ENCODE measurements at places on chromosomes 4 and X.

DNA sequence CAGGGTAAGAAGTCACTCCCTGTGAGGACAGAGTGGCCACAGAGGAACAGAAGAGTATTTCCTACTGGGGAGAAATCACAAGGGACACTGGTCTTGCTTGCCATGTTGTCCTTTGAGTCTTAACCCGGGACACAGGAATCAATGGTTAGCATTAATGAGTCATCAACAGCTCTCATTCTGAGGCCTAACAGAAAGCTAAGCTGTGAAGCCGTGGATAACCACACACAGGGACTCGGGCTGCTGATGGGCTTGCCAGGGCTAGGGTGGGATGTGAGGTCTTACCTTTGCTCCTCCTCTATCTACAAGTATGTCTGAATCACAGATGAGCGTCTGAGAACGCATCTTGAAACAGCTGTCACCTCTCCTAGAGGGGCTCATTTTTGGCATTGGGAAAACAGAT, 22.2 kb downstream of the HELT start:
- no peak for DNase-seq

DNA sequence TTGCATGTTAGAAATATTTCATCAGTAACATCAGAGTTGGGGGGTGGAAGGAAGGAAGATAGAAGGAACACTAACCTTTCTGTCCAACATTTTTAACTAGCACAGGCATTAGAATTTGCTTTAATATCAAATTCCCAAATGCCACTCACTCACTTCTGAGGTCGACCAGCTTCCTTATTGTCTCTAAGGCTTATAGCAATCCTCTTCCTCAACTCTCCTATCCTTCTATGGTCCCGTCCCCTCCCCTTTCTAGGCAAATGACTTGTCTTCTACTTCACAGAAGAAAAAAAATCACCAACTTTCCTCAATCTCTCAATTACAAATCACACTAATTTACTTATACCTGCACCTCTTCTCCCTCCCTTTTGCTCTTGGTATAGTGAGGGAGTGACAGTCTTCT, 100.8 kb downstream of the ZAR1 start:
- no peak for DNase-seq

DNA sequence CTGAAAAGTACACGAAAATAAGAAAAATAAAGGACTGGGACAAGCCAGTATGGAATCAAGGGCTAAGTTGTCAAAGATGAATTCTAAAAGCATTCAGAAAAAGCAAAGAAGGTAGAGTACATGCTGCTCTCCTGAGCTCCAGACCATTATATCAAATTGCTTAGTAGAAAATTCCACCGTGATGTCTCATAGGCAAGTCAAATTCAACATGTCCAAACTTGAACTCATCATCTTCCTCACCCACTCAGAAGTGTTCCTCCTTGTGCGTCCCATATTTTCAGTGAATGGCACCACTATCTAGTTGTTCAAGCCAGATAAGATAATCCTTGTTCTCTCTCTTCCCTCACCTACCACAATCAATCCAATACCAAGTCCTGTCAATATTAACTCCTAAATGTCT, 37.5 kb upstream of the IL13RA2 start:
- no peak for DNase-seq

DNA sequence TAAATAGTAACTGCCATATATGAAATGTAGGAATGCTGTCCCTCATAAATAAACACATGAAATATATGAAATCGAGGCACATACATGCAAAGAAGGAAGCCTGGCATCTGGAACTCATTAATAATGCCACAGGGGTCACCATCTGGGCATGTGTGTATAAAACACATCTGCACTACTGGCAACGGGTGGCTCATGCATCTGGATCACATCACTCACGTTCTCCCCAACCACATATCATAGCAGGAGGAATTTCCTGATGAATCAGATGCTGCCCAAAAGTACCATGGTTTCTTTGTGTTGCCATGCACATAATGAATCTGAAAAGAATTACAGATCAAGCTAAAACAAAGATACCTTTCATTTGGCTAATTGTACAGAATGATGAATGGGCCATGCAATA, 28.6 kb downstream of the RNF175 start:
- peak; percentile 57 for DNase-seq

GRCh38 chr4:5096261-5096660, 45.0 kb downstream of the STK32B start:
- DNase-seq, result no peak

DNA sequence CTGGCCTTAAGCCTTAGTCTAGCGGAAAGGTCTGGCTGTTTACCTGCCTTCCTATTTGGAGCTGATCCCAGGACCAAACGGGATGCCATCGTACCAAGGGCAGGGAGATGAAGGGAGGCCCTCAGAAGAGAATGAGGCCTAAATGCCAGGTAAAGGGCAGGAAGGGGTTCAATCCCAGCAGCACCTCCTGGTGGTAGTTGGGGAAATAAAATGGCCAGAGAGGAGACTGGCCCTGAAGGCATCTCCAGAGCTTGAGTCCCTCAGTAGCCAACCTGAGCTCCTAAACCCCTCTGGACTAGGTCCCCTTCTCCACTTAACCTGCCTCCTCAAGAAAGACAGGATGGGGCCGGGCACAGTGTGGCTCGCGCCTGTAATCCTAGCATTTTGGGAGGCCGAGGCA, 53.7 kb downstream of the KDM5C start:
- DNase-seq, result no peak

DNA sequence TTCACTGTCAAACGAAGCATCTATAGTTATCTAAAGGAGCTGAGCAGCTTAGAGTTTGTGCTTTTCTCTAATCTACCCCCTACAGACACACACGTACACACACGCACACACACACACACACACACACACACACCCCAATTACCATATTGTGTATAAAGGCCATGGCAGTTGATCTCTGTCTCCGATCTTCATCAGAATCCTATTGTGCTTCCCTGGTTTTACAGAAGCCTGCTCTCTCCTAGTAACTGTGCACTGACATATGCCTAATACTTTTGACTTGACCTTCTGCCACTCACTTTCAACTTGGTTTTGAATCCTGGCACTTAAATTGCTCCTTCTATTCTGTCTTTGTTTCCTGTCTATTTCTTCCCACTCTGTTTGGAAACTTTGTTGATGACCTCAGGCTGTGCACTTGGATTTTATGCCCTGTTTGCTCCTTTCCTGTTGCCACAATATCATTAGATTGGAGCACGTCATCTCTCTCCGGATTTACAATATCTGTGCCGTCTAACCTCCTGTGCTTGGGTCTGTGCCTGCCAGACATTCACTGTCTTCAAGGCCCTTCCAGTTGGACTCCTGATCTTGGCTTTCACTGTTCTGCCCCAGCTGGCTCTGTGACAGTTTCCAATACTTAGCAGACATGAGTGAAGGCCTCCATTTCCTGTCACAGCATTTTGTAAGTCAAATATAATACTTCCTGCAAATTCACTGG, 928.1 kb downstream of the FAT4 start:
- no peak for DNase-seq

GRCh38 chr4:108717386-108717785, 45.5 kb downstream of the ETNPPL start:
- DNase-seq, result no peak

DNA sequence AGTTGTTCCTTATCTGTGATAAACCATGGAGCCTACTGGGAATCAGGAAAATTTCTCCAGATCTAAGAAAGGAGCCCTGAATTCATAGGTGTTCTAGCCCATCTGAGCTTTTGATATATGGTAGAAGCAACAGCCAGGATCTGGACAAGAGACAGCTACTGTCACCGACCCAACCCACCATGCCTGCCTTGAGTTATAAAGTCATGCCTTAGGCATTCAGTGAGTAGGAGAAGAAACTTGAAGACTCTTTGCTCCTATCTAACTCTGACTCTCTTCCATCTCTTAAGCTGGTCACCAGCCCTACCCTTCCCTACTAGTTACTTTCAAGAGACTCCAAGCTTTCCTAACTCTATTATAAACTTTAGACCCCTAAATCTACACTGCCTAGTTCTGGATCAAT, 83.9 kb upstream of the FAM9B start:
- DNase-seq, result no peak

DNA sequence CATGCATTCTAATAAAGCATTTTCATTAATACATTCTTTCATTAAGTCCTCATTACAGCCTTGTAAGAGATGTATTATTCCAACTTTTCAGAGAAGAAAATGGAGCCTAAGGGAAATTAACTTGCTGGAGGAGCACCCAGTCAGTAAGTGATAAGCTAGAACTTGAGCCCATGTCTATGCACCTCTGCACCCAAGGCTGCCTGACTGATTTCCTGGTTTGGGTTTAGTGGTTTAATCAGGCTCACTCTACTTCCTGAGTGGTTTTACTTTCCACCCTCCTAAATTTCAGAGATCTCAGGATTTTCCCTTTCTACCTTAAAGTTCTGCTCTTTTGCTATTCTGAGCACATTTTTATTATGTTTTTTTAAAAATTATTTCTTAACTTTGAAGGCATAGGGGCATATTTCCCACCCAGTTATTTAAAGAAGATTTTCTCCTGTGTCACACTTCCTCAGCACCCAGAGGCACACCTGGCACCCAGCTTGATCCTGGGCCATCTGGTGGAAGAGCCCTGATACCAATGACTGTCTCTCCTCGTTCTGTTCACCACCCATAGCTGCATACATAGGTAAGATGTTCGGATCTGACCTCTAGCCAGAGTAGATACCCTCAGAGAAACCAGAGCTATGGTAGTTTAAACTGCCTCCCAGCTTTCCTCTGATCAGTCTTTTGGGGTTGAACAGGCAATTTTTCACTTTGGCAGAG, 10.4 kb downstream of the CORIN start:
- no peak for DNase-seq

- DNase-seq, result no peak
Observed at GRCh38 chr4:154939851-154940250, 158.8 kb downstream of the RBM46 start.

DNA sequence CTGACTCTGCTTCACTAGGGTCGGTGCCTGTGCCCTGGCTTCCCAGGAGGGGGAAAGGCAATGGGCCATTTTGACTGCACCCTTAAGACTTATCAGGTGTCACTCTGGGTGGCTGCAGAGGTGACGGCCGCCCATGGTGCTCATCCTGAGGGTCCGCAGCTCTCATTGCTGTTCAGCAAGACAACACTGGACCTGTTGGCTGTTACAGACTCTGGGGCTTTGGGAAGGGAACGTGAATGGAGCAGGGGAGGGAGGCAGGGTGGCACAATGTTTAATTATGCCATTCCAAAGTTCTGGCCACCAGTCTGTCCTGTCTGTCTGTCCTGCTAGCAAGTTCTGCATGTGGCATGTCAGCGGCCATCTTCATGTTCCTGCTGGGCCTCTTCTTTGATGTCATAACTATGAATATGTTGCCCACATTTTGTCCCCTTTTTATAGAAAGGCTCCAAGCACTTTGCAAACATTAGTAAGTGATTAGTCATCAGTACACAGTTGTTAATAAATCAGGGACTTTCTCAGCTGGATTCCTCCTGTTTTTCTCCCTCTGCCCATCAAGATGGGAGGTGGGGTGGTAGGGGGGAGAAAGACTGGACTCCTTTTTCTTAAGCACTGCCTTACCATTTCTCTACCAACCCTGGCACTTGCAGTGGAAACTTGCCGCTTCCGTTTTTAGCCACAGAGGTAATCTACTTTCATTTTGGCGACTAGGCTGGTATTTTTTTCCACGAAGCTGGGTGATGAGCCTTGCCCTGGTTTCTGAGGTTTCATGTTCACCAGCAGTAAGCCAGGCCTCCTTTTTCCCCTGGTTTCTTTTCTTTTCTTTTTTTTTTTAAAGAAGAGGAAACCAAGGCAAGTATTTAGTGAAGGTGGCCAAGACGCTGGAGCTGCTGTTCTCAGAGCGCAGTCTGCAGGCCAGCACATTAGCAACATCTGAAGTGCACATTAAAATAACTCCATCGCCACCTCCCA, 88.6 kb upstream of the TRIM2 start:
- peak; percentile 82 for DNase-seq

DNA sequence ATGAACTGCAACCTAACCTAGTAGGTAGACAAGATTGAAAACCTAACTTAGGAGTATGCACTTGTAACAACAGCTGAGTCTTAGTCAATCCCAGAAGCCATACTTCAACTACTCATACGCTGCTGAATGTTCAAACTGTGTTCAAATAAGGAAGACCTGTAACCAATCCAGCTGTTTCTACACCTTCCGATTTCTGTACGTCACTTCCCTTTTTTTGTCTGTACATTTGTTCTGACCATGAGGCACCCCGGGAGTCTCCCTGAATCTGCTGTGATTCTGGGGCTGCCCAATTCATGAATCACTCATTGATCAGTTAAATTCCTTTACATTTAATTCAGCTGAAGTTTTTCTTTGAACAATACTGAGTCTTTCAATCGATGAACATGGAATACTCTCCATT, 89.5 kb downstream of the BMP3 start:
- no peak for DNase-seq

- DNase-seq, result no peak
Observed at GRCh38 chr4:57231781-57232180, 121.6 kb upstream of the IGFBP7 start.
